ENCODE measurements at places on chromosomes 6 and 20.

DNA sequence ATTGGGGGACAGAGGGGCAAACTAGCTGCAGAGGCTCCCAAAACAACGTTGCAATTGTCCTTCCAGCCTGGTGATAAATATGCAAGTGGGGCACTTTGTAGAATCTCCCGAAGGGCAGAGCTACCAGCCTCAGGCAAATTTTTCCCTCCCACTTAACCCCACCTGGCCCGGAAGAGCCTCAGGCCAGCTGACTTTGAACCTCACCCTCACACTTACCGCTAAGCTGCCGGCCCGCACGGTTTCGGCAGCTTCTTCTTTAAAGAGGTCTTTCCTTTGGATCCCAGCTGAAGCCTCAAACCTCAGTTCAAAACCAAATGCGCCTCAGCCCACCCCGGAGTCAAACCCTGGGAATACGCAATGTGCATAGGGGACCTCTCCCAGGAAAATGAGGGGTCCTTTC is 2.5 kb downstream of the OVOL2 start:
- DNase-seq, result no peak

GRCh38 chr6:56199956-56200355 is 47.4 kb downstream of the COL21A1 start:
- DNase-seq, result no peak

GRCh38 chr20:62735331-62735821 is 26.7 kb downstream of the NTSR1 start:
- DNase-seq, result no peak

DNA sequence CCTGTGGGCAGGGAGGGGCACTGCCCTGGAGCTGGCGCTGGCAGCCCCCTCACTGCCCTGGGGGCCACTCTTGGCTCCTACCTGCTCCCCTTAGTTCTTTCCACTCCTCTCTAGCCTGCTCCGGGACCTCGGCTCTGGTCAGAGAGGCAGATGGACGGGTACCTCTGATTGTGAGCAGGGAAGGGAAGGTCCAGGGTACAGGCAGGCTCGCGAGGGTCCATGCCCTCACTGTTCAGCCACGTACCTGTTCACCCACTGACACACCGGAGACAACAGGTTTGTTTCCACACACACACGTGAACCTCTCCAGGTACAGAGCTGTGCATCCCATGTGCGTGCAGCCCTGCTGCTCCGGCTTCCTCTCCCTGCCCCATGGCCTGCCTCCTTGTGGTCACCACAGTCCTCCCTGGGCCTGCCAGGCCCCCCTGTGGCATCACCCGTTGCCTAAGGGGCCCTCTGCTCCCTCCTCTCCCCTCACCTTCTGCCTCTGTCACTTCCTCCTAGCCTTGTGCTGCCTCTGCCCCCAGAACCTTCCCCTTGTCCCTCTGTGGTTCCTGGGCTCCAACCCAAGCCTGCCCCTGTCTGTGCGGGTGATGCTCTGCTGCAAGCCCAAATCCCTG is 2.3 kb downstream of the EMILIN3 start:
- DNase-seq, result no peak

- DNase-seq, result no peak
Measured at GRCh38 chr6:167684276-167685104, 142.2 kb upstream of the AFDN start.

- no peak for DNase-seq
Measured at GRCh38 chr20:8536262-8536618, 404.2 kb downstream of the PLCB1 start.

DNA sequence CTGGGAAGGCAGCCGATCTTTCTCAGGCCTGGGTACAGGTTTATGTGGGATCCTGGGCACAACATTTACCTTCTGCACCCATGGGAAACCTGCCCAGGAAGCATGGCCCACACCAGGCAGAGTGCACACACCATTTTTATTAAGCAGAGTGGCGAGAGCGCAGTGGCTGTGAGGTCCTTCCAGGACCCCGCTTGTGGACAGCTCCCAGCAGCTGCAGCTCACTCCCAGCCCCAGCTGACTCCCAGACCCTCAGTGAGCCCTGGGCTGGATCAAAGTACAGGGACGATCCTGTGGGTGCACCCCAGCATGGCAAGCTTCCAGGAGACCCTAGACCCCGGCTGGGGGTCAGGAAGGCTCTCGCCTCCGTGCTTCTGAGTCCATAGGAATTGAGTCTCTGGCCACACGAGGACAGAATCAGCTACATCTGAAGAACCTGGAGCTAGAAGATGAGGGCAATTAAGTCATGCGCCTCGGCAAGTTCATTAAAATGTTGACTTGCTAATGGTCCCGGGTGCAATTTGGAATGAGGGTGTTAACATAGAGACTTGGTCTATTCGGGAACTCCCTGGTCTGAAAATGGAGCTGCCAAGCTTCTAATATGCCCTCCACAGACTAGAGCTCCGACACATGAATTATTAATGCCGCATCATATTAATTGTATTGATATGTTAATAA is 65.4 kb upstream of the SLCO4A1 start:
- no peak for DNase-seq
